ENCODE measurements at places on chromosomes 11 and 22.

DNA sequence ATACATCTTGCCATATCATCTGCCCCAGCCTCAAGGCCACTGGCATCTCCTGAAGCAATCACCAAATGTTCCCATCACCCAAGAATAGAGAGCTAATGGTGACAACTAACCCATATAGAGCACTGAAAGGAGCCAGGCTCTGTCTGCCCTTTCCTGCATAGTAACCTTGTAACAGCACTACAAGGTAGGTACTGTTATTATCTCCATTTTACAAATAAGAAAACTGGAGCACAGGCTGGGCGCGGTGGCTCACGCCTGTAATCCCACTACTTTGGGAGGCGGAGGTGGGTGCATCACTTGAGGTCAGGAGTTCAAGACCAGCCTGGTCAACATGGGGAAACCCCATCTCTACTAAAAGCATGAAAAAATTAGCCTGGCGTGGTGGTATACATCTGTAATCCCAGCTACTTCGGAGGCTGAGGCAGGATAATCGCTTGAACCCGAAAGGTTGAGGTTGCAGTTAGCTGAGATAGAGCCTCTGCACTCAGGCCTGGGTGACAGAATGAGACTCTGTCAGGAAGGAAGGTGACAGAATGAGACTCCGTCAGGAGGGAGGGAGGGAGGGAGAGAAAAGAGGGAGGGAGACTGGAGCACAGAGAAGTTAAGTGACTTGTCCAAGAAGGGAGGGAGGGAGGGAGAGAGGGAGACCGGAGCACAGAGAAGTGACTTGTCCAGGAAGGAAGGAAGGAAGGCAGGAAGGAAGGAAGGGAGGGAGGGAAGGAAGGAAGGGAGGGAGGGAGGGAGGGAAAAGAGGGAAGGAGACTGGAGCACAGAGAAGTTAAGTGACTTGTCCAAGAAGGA lies 2.2 kb downstream of the SLC35F2 start:
- no peak for DNase-seq

DNA sequence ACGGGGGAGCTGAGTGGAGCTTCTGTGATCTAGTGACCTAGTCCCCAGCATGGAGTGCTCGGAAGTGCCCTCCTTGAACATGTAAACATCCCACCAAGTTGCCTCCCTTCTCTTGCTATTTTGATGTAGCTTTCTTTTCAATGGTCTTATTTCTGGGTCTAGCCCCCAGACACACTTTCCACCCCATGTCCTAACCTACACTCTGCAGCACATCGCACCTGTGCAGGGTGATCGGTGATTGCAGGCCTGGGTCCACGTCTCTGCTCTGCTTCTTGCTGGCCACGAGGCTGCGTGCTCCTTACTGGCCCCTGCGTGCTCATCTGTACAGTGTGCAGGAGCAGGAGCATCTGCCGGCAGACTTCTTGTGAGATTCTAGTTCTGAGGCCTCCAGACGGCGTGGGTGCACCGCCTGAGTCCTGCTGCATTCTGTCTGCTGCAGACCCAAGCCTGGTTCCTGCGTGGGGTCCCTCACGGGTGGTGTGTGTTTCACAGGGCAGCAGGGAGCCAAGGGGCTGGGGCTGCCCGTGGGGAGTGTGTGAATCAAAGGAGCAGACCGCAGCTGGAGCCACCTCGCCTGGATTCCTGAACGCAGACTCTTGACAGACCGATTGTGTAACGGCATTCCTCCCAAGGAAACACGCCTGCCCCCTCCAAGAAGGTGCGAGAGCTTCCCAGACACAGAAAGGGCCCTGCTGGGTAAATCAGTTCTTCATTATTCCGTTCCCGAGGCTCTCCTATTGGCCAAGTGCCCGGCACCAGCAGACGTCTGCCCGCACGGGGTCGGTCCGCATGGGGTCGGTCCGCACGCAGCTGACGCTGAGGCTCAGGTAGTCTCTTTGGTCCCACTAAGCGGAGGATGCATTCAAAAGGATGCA lies 44.4 kb upstream of the MYEOV start:
- DNase-seq = no peak

DNA sequence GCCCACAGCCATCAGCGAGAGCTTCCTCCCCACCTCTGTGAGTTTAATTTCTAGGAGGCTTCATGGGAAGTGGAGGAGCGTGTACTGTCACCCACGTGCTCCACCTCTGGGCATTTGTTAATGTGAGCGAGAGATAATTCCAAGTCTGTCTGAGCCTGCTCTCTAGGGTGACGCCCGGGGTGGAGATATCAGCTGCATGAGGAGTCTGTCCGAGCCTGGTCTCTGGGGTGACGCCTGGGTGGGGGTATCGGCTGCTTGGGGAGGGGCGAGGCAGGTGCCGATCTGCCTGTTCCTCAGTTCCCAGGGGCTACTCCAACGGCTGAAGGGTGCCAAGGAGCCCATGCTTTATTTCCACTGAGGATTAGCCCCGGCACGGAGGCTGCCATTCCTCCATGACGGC lies 735.0 kb downstream of the BRD1 start:
- no peak for DNase-seq

DNA sequence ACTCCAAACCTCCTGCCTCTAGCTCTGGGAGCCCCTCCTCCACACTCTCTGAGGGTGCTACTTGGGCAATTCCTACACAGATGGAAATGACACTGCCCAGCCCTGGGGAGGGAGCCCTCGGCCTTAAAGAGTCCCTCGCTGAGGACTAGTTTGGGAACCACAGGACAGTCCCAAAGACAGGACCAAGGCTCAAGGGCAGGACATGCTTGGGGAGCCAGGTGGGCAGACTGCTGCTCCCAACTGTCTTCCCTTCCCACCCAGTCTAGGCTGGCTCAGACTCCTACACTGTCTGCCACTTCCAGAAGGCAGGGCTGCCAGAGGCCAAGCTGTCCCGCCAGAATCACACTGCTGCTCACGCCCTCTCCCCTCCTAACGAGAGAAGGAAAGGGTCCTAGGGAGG lies 9.8 kb downstream of the ARRB1 start:
- DNase-seq = peak; percentile 50

DNA sequence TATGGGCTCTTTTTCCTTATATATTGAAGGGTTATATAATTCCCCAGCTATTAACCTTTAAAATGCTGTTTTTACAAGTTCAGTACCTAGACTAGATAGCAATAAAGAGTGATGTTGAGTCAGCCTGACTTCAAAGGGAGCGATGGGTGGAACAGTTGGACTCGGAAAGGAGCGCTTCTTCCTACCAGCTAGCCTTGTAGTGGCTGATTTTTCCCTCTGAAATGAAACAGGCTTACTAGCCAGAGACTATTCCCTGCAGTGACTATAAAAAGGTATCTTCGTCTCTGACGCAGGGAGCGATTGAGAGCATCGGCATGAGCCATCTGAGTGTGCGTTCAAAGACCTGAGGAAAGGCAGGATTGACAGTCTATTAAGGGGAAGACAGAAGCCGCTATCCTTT lies 66.0 kb upstream of the GRAMD1B start:
- no peak for DNase-seq

- peak; percentile 73 for DNase-seq
Measured at GRCh38 chr11:17256512-17256911, 20.0 kb upstream of the NUCB2 start.

- DNase-seq = no peak
Measured at GRCh38 chr11:110158317-110159200, 65.4 kb downstream of the ZC3H12C start.

- peak; percentile 86 for DNase-seq
Measured at GRCh38 chr22:50526108-50526833, 873 bp upstream of the SCO2 start.

DNA sequence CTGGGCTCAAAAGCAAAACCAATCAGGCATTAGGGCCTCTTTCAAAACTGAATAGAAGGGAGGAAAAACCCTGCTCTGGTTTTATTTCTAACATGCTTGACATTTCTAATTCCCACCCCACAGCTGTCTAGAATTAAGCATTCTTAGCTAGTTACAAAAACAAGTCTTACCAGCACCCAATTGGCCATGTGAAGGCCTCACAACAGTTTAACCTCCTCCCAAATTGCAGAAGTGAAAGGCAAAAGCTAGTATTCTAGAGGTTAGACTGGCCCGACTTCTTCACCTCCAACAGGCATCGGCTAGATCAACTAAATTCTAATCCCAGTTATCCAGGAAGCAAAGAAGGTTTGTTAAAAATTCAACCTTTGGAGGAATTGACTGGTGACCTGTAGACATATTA lies 6.5 kb downstream of the SF1 start:
- peak; percentile 62 for DNase-seq

GRCh38 chr11:16781936-16782919 lies 43.8 kb downstream of the C11orf58 start:
- DNase-seq = no peak

GRCh38 chr11:73990730-73991129 lies 8.1 kb upstream of the UCP2 start:
- DNase-seq = no peak

DNA sequence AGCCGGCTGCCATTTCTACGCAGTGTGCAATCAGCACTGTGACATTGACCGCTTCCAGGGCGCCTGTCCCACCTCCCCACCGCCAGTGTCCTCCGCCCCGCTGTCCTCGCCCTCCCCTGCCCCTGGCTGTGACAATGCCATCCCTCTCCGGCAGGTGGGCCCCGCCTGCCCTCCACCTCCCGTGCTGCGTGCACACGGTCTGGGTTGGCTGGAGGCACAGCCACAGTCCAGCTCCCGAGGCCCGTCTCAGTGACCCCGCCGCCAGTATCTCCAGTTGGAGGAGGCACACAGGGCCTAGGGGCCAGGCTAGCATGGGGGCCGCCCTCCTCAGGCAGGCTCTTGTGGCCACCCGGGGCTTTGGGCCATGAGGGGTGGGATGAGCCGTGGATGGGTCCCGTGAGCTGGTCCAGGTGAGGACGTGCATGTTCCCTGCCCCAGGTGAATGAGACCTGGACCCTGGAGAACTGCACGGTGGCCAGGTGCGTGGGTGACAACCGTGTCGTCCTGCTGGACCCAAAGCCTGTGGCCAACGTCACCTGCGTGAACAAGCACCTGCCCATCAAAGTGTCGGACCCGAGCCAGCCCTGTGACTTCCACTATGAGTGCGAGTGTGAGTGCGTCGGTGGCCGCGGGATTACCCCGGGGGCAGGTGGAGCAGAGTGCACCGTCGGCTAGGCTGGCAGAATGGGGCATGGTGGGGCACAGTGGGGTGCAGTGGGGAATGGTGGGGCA lies 29.7 kb downstream of the MUC5B start:
- DNase-seq = no peak

- DNase-seq = peak; percentile 31
Measured at GRCh38 chr11:57425565-57426438, 1.1 kb downstream of the SLC43A3 start.

- no peak for DNase-seq
Measured at GRCh38 chr11:75796091-75796435, 18.9 kb upstream of the UVRAG start.

DNA sequence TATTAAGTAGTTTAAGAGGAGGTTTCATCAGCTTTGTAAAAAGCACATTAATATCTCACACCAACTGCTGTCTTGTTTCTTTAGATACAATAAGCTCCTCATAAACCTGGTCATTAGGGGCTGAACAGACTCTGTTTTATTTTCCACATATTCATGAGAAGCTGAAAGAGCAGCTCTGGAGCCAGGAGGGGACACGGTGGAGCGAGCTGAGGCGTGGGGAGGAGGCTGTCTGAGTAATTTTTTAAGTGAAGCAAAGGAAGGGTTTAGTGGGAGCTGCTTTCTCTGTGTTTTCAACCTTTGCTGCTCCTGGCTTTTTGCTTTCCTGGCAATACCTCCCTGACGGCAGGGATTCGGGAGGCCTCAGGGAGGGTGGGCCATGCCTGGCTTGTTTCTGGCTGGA lies 67.0 kb upstream of the EIF3D start:
- no peak for DNase-seq

DNA sequence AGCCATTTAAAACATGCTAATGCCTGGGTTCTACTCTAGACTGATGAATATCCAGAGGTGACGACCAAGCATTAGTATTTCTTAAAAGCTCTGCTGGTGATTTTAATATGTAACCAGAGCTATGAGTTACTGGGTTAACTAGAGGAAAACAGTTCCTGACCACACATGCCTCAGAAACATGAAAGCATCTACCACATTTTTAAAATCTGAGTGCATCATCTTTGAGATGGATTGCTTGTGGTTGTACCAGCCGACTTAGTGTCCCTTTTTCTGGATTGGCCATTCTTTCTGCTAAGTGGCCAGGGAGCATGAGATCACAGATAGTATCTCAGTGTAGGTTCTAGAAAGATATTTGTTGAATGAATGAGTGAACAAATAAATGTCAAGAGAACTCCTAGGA lies 152.4 kb downstream of the NTM start:
- DNase-seq = no peak

DNA sequence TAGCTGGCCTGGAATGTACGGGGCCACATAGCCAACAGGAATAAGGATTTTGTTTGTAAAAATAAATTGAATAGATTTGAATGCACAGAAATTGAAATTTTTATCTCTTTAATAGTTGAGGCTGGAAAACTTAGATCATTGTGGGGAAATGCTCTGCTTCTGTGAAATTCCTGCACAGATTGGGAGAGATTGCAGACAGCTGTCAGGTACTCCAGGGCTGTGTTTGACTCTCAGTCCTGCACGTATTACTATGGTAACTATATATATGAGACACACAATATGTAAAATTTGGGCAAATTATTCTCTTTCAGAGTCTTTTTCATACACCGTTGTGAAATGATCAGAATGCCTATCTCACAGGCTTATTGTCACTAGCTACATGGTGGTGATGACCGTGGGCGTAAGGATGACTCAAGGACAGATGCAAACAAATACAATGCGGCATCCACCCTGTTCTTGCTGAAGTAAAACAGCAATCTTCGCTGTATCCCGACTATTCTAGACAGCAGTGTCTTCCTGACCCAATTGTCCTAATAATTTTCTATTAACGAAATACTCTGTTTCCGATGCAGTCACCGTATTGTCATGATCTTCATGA lies 79.4 kb downstream of the ZC3H12C start:
- peak; percentile 57 for DNase-seq

- peak; percentile 64 for DNase-seq
Measured at GRCh38 chr11:102914238-102915043, 39.7 kb upstream of the MMP12 start.

DNA sequence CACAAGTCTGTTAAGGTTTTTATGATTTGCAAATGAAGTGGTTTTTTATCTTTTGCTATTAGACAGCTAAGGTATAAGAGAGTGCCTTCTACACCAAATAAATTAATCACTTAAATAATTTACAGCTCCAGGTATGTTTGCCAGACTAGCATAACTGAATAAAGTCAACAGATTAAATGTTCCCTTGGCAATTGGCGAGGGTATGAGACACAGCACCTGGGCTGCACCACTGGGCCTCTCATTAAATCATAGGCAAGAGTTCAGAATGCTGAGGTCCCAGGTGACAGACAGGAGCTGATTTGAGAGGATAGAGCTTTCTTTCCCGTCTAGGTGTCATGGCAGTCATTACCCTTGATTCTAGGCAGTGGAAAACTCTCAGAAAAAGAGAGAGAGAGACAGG lies 62.6 kb upstream of the WT1 start:
- DNase-seq = no peak

DNA sequence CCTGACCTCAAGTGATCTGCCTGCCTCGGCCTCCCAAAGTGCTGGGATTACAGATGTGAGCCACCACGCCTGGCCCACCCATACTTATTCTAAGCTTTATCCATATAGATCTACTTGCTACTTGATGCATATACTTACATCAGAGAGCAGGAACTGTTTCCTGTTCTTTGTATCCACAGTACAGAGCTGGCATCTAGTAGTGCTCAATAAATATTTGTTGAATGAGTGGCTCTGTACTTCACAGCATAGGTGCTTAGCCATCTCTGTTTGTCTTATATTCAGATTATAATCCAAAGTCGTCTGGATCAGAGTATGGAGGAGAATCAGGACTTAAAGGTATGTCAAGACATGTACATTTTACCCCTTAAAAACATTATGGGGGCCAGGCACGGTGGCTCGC lies 38.6 kb upstream of the DLAT start:
- DNase-seq = no peak

- peak; percentile 27 for DNase-seq
Measured at GRCh38 chr11:534396-535209, 773 bp downstream of the HRAS start.

All from suppressor macrophage treated with lipopolysaccharide for 4 hours (primary cell).